Mucosa of descending colon (tissue), 3 donors: ENCODE measurements at places on chromosomes 4 and X. TPM values are rescaled to one million over a fixed set of nuclear protein-coding genes. Genes with fewer than 3 reads are reported as not detected.

The TRAM1L1 gene
- total RNA-seq = 0.79 TPM

The CENPE gene
- total RNA-seq = 2.8 TPM

- no peak for DNase-seq
Measured at GRCh38 chrX:112636951-112637581, 42.7 kb downstream of the LHFPL1 start.

GRCh38 chr4:69025191-69025998, 70.9 kb upstream of the UGT2B7 start:
- DNase-seq = no peak

- DNase-seq = no peak
Measured at GRCh38 chr4:127641524-127641923, 8.8 kb downstream of the INTU start.

GRCh38 chrX:65241059-65241721, 264.9 kb upstream of the ZC4H2 start:
- no peak for DNase-seq
